Stimulated activated CD8-positive, alpha-beta memory T cell treated with anti-CD3 and anti-CD28 coated beads, Interleukin-7, amount 100 ng/mL, for 4 hours (primary cell): ENCODE measurements at places on chromosomes 3 and 15.

DNA sequence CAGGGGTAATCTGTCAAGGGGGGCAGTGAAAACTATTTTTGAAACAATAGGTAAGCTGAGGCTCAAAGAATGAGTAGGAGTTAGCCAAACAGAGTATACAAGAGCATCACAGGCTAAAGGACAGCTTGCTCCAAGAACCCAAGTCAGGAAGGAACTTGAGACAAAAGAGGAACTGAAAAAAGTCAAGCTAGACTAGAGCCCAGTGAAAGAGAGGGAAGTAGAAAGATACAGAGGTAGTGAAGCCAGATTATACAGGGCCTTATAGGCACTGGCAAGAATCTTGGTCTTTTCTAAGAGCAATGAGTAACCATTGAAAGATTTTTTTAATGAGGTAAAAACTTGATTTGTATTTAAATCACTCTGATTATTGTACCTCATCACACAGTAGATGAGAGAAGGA is 69.9 kb downstream of the FILIP1L start:
- no peak for DNase-seq

DNA sequence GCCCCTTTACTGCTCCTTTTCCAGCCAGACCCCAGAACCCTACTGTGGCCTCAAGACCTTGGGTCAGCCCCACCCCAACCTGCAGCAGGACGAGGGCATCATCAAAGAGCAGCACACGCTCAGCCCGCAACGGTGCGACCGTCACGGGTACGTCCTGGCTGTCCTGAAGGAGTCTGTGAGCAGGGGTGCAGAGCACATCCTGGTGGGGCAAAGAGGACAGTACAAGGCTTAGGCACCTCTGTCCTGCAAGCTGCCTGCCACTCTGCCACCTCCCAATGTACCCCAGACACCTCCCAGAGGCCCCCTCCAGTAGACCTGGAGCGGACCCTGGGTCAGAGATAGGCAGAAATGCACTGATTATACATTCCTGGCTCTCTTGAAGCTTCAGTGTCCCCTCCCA is 8.0 kb downstream of the ALS2CL start:
- no peak for DNase-seq

DNA sequence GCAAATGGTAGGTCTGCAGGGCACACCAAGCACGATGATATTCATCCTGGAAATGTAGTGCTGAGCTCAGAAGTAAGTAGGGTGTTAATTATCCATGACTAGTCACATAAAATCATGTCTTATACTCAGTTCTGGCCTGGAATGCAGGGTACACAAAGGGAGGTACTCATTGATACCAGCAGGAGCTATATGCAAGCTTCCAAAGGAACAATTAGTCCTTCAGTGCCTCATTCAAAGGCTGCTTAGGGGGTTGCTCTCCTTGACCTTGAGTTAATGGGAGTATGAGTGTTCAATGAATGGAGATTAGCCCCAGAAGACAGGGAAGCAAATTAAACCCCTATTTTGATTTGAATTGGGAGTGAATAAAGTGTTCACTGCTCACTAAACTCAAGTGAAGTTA is 38.3 kb downstream of the CNTN6 start:
- DNase-seq: no peak

GRCh38 chr15:91624353-91624968 is 229.0 kb upstream of the SLCO3A1 start:
- DNase-seq: no peak

DNA sequence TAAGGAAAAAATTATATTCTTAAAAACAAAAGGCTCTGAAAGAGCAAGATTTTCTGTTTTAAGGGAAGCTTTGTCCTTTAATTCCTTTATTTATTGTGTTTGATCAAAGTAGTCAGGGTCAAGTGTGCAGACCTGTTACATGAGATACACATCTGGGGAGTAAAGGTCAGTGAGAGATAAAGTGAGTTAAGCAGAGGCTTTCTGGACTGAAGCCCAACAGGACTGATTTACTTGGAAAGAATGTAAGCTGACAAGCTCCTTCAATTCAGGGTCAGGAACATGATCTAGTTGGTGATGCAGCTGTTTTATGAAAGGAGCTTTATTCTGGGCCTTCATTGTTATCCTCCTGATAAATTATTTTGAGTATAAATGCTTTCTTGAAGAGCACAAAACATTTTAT is 20.7 kb upstream of the OTOL1 start:
- DNase-seq: no peak

DNA sequence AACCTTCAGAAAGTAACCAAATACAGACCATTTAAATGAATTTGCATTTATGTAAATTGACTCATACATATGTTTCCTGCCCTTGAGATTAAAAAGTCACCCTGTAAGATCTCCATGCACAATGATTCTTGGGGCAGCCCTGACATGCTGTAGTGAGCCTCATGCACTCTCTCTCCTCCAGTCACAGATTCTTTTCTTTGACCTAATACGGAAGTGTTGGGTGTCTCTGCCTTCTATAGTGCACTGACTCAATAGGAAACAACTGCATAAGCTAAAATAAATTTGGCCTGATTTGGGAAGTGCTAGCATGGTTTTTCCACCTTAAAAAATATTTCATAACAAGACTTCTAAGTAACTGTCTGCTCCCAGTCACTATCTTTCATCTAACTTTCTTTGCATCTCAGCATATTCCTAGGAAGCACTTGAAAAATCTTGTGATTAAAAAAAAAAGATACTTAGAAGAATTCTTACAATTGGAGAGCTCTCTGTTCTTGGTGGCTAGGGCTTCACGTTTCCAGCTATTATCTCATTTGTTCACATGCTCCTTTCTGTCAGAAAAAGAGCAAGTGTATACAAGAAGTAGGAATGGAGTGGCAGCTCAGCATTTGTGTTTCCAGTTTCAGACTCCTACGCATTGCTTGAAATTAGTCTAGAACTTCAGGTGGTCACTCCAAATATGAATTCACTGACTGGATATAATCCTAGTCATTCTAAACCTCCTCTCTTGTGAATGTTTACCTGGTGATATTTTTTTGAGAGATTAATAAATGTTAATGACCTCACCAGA is 207.9 kb upstream of the COL8A1 start:
- DNase-seq: no peak

- DNase-seq: no peak
Observed at GRCh38 chr3:113439606-113440005, 1.7 kb downstream of the CFAP44 start.

GRCh38 chr3:67064105-67064504 is 66.0 kb downstream of the KBTBD8 start:
- DNase-seq: no peak

DNA sequence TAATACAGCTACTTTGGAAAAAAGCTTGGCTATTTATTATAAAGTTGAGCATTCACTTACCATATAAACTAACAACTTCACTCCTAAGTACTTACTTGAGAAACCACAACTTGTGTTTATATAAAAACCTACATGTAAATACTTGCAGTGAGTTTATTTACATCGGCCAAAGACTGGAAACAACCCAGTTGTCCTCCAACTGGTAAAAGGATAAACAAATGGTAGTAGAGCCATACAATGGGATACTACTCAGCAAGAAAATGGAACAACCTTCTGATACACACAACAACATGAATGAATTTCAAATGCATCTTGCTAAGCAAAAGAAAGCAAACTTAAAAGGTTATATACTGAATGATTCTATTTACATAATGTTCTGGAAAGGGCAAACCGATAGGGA is 63.7 kb downstream of the SLC7A14 start:
- DNase-seq: no peak

GRCh38 chr3:12833222-12834161 is 7.9 kb downstream of the RPL32 start:
- no peak for DNase-seq

DNA sequence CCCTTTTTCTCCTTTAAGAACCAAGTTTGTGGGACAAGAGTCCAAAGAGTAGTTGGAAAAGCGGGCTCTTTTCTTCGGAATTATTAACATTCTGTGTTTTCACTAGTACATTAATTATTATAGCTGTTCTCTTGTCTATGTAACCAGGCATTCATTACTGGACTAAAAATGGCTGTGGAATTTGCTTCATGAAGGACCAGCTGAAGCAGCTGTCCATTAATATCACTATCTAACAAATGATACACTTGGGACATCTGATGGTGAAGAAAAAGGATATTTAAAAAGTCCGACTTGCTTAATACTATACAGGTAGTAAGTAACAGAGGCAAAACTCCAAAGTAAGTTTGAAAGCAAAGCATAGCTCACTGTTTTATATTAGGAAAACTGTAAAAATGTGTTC is 728.9 kb upstream of the DPPA4 start:
- DNase-seq: no peak

DNA sequence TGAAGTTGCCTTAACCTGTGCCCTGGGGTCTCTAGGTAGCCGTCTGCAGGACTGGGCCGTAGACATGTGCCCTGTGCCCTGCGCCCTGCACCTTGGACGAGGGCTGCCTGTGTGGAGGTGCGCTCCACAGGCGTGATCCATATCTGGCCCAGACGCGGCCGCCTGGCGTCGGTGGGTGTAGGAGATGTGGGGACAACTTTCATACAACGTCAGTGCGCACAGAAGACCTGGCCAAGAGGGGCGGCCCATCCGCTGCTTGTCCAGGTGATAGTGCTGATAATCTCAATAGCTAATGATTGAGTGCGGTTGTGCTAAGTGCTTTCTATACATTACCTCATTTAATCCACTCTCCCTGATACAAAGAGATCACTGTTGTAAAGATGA is 665 bp upstream of the RASGRP1 start:
- no peak for DNase-seq

GRCh38 chr3:38219609-38220197 is 45.9 kb upstream of the SLC22A13 start:
- DNase-seq: no peak

- DNase-seq: no peak
Observed at GRCh38 chr3:171542976-171543375, 82.8 kb upstream of the TNIK start.

DNA sequence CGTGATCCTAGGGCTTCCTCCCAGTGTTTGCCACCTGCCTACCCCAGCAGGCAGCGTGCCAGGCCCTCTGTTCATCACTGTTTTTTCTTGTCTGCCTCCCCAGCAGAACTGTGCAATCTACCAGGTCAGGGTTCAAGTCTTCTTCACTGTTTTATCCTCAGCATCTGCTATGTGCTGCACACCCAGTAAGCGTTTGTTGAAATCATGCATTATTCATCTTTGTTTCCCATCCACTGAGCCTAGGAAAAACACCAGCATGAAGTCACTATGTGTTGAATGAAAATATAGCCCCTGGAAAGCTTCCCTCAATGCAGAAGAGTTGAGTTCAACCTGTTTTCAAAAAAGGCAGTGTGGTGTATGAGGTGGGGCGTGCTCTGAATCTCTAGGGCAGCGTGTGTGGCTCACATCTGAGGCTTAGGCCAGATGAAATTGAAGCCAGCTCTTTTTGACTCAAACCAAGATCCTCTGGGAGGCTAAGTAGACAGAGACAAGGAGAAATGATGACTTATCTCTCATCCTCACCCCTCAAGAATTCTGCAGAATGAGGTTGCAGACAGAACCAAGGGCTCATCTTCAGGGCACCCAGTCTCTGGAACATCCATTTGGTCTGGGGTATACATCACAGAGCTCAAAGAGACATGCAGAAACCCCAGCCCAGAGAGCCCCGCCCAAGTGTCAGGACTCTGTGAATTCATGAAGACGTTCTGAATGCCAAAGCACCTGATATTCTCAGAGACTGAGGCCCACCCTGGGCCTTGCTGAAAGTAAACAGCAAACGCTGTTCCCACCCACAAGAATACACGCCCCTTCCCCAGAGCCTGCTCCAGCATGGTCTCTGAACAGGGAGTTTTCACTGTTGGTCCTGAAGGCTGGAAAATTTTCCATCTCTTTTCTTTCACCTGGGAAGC is 5.7 kb upstream of the CAV3 start:
- DNase-seq: no peak

GRCh38 chr3:124805671-124806070 is 75.4 kb downstream of the UMPS start:
- no peak for DNase-seq

- no peak for DNase-seq
Observed at GRCh38 chr3:185200639-185201038, 47.8 kb upstream of the C3orf70 start.

GRCh38 chr3:69869643-69870042 is 129.9 kb upstream of the SAMMSON start:
- DNase-seq: no peak

DNA sequence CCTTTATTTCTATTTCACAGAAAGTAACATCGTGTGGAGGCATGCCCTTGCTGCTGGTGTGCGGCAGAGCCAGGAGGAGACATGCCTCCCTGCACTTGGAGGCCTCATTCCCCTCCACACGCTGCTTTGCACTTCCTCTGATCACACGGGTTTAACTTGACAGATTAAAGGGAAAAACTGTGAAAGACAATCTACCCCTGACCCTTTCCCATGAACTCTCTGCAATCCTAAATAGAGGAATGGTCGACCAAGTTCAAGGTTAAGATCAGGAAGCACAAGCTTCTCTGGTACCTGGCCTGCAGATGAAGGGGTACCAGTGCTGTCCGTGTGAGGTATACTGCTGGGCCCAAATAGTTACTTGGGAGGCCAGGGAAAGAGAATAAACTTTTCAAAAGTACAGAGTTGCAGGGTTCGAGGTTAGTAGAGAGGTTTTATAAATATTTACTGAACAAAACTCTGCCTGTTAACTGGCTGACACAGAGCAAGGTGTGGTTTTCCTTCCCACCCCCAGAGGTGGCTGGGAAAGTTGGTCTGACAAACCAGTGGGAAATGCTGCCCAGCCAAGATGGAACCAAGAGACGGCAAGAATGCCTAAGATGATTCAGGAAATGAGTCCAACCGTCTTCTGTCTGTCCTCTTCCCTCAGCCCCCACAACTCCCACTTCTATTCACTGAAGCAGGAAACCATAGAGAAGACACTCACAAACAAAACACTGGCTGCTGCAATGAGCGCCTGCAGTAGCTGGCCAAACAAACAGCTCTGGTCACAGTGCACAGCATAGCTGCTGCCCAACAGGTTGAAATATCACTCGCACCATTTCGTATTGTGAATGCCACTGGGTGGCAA is 79.6 kb downstream of the IGF2BP2 start:
- no peak for DNase-seq

GRCh38 chr3:122913539-122914100 is 113.9 kb downstream of the SEMA5B start:
- DNase-seq: no peak

- DNase-seq: no peak
Observed at GRCh38 chr3:86794361-86795065, 196.4 kb downstream of the VGLL3 start.

DNA sequence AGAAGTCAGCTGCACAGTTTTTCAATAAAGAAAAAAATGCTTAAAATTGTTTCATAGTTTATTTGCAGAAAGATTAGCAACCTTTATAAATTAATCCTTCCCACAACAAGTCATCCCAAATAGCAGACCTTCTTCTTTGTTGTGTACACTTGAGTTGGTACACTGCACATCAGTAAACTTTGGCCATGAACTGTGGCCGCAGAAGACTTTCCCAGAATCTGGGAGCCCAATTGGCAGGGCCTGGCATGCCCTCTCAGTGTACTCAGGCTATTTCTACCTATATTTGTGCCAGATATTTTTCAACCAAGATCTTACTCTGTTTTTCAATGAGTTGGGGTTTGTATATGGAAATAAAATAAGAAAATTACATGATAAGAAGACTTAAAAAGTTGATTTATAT is 133.1 kb downstream of the DIPK2A start:
- no peak for DNase-seq

- no peak for DNase-seq
Observed at GRCh38 chr3:147773116-147773630, 364.0 kb downstream of the ZIC1 start.

- DNase-seq: peak; percentile 24
Observed at GRCh38 chr3:46504789-46505188, 7.0 kb downstream of the RTP3 start.
